ENCODE measurements at places on chromosomes 1 and 21.

- DNase-seq, result no peak
Observed at GRCh38 chr1:26291433-26291832, 11.5 kb downstream of the SH3BGRL3 start.

- DNase-seq, result no peak
Observed at GRCh38 chr1:172682812-172683211, 23.9 kb downstream of the FASLG start.

- peak; percentile 20 for DNase-seq
Observed at GRCh38 chr1:180899262-180899661, 13.4 kb upstream of the KIAA1614 start.

DNA sequence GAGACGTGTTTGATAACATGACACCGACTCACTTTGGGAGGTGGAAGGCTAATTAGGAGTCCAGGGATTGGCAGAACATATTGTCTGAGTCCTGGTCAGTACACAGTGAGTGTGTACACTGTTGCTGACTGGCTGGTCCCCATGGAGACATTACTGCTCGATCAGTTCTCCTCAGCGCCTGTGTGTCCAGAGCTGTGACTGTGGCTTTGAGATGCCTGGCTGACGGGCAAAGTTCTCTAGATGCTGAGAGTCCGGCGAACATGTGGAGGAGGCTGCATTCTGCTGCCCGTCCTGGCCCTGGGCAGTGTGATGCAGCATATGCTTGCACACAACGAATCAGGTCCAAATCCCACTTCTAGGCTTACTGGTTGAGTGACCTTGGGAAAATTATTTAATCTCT, 280.1 kb upstream of the ST6GALNAC5 start:
- no peak for DNase-seq

DNA sequence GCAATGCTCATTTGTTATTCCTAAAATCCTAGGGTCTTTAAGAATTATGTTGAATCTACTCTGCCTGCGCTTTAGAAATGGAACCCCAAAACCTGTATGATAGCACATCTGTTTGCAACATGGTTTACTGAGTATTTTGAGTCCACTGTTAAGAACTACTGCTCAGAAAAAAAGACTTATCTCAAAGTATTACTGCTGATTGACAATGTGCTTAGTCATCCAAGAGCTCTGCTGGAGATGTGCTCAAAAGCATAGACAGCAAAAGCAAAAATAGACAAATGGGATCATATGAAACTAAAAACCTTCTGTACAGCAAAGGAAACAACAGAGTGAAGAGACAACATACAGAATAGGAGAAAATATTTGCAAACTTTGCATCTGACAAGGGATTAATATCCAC, 107.0 kb downstream of the CTH start:
- DNase-seq, result no peak

- DNase-seq, result no peak
Observed at GRCh38 chr1:202616355-202616915, 93.8 kb downstream of the SYT2 start.

DNA sequence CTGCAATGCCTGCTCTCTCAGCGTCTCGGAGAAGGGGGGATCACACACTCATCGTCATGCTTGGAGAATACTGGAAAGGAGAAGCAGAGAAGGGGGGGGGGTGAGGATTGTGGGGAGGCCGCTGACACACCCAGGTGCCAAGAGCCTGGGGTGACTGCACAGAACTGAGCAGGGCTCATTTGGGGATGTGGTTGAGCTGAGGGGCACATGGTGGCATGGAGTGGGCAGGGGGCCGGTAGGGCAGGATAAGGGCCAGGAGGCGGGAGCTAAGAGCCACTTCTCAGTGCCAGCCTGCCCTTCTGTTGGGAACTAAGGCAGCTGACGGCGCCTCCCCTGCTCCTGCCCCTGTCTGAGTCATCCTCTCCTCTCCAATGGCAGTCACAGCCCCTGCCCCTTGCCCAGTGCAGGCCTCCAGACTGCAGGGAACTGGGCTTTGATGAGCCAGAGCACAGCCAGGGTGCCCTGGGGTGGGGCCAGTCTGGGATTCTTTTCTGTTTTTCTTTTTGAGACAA, 27.2 kb downstream of the MRPL37 start:
- DNase-seq, result peak; percentile 79

GRCh38 chr1:22825486-22826189, 115.0 kb downstream of the EPHB2 start:
- DNase-seq, result no peak

GRCh38 chr1:55478742-55479141, 263.6 kb upstream of the USP24 start:
- peak; percentile 29 for DNase-seq

DNA sequence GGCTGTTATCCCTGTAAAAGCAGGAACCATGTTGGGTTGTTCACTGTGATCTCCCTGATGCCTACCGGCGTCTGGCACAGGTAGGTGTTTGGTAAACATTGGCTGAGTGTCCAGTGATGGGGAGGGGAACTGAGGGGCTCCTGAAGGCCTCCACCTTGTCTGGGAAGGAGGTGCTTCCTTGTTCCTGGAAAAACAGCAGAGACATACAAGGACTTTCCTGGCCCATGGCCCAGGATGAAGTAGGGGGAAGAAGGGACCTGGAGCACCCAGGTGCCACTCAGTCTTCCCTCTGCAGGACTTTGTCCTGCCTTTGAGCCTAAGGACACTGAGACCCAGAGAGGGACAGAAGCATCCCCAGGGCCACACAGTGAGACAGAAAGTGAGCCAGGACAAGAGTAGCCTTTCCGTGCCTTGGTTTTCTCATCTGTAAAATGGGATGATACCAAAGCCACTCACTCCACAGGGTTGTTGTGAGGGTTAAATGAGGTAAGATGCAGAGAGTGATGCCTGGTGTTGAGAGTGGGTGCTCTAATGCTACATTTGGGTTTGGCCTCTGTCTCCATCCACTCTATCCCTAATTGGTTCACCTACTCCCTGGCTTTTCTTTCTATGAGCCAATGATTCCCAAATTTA, 6.1 kb upstream of the HEYL start:
- no peak for DNase-seq

GRCh38 chr21:28884481-28884880, 108.2 kb downstream of the LTN1 start:
- DNase-seq, result no peak

GRCh38 chr1:180793451-180793850, 119.2 kb upstream of the KIAA1614 start:
- DNase-seq, result no peak

DNA sequence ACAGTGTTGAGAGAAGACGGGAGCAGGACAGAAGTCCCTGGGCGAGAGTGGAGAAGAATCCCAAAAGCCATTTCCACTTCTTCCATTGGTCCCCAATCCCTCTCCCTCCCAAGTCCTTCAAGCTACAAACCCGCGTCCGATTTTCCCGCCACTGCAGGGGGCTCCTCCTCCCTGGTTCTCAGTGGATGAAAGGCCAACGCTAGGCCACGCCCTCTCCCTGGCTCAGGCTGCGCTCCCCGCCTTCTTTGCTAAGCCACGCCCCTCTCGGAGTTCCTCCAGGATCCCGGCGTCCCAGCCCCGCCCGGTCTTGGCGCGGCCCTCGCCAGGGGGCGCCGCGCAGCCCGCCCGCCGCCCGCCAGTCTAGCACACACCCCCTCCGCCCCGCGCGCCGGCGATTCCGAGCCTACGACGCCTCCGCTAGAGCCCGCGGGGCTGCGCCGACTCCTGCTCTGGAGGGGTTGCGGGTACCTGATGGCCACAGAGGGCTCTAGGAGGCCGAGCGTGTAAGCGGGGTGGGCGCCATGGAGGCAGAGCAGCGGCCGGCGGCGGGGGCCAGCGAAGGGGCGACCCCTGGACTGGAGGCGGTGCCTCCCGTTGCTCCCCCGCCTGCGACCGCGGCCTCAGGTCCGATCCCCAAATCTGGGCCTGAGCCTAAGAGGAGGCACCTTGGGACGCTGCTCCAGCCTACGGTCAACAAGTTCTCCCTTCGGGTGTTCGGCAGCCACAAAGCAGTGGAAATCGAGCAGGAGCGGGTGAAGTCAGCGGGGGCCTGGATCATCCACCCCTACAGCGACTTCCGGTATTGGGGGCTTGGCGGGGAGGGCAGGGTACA, at the start of gene HCN3:
Gene HCN3, plus strand, starts transcription at position 394 of the 832 bp plus-strand sequence. Its CDS starts 128 bp downstream, at position 522.
- DNase-seq, result peak; percentile 99

GRCh38 chr1:40036574-40036973, 4.0 kb upstream of the CAP1 start:
- DNase-seq, result peak; percentile 70

- DNase-seq, result no peak
Observed at GRCh38 chr1:81574408-81574807, 226.3 kb upstream of the ADGRL2 start.

DNA sequence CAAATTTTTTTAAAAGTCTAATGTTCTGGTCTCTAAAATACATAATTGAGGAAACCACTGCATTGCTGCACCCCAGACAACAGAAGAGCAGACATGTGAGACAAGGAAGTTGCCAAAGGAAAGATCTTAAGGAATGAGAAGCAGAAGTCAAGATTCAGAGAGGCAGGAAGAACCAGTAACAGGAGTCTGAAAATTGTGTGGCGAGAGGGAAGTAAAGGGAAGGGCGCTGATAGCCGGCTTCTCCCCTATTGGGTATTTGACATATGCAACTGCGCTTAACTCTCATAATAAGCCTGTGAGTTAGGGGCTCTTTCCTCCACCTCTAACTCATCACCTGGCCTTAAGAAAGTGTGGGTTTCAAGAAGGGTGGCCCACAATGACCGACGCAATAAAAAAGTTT, 21.9 kb upstream of the KIF14 start:
- no peak for DNase-seq

DNA sequence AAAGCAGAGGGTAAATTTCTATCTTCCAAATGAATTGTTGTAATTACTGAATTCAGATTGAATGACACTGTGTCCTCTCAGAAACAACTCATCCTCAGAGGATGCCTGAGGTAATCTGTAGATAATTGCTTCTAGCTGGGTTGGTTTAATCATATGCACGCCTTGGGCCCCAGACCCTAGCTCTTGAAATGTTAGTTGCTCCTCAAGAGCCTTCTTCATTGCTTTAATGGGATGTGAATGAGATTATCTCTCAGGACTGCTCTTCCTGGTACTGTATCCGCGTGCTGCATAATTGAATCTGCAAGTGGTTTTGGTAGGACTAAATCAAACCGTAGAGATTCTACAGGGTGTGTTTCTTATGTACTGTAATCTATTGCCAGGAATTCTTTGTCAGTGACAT, 569.3 kb upstream of the NEGR1 start:
- no peak for DNase-seq

DNA sequence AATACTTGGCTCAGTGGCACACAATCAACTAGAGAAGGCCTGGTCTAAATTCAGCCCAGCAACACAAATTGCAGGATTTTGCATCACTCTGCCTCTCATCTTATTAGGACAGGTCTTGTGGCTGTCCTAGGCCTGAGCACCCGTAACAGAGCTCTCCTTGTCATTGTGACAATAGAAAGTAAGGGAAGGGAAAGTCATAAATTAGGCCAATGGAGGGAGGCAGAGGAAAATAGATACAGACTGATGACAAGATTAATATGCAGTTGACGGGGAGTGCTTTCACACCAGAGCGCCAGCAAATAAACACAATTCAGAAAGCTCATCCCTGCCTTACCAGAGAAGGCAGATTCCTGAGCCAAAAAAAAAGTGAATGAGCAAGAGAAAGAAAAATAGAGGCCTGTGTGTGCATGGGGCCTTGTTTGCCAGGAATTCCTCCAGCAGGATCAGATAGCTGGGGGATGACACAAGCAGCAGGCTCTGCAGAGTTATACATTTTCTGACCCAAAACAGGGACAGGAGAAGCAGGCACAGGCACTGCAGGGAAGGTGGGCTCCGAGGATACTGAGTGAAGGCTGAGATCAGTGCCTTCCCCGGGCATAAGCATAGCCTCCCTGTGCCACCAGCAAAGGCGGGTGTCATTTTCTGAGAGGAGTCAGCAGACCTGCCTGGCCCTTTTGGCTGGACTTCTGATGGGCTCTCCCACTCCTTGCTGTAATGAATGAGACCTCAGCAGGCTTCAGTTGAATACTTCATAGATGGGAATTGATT, 110.0 kb upstream of the SPAG17 start:
- peak; percentile 67 for DNase-seq

DNA sequence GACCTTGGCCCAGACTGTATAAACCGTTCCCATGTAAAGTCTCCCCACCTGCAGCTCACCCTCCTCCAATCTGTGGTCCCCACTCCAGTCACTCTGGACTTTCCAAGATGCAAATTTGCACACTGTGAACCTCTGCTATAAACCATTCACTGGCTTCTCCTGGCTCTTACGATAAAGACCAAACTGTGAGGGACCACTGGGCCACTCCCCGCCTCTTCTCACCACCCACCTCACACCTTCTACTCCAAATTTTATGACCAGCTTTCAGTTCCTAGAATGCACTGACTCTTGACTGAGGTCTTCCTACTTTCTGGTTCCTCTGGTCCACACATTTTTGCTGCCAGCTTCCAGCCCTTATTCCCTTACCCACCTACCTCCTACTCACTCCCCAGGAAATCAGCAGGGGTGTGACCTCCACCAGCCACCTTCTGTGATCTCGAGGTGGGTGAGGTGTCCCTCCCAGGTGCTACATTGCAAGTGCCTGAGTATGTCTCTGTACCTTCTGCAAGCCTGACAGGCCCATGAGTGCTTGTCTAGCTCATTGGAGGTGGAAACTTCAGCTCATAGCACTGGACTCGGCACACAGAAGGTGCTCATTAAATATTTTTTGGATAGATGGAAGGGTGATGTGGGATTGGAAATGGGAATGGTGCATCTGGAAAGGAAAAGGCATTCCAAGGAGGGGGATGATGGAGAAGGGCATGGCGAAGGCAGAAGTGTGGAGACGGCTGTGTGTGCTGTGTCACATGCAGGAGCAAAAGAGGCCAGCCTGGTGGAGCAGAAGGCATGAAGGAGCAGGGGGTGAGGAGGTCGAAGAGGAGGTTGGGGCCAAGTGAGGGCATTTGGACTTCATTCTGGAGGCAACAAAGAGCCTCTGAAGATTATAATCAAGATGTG, 15.6 kb upstream of the CSF1 start:
- no peak for DNase-seq

DNA sequence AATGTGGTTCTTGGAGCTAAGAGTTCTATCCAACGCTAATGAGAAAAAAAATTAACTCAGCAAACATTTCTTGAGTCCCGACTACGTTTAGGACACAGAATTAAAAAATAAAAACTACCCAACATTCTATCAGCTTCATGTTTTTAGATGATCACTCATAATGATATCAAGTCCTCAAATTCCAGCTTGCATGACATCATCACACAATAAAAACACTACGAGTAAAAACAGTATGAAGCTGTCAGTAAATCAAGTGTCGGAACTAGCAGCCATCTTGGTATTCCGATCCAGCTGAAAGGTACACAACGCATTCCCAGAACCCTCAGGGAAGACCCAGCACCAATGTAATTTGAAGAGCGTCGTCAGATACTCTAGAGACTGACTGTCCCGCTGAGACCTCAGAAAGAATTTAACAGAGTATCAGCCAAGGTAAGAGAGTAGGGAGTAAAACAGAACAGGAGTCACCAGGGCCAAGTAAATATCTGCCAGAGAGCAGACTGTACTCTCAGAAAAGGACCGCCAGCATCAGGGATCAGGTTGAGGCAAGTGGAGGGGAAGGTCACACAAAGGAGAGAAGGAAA, 57.0 kb downstream of the NRIP1 start:
- DNase-seq, result no peak

DNA sequence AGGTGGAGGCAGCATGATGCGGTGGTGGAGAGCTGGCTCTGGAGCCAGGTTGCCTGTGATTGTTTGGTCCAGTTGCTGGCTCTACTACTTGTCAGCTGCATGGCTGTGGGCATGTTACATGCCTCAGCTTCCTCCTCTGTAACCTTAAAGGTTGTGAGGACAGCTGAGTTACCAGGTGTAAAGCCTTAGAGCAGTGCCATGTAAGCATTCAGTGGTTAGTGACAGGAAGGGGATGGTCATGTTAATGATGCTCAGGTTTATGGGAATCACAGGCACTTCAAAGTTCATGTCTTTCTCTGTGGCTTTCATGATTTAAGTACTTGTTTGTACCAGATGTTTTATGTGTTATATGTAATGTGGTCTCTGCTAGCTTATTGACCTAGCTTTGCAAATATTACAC, 32.6 kb downstream of the PTGFRN start:
- DNase-seq, result no peak
